Vagina (tissue), 2 donors: ENCODE measurements at places on chromosomes 2 and 18. TPM values are rescaled to one million over a fixed set of nuclear protein-coding genes. Genes with fewer than 3 reads are reported as not detected.

The WDCP gene
- total RNA-seq: 5.2 TPM

The RAX gene
- not detected for total RNA-seq

GRCh38 chr2:54457323-54458023, 1.3 kb downstream of the SPTBN1 start:
- DNase-seq: no peak

The IL18R1 gene
- 4.9 TPM for total RNA-seq

The PAIP2B gene
- 7.6 TPM for total RNA-seq

DNA sequence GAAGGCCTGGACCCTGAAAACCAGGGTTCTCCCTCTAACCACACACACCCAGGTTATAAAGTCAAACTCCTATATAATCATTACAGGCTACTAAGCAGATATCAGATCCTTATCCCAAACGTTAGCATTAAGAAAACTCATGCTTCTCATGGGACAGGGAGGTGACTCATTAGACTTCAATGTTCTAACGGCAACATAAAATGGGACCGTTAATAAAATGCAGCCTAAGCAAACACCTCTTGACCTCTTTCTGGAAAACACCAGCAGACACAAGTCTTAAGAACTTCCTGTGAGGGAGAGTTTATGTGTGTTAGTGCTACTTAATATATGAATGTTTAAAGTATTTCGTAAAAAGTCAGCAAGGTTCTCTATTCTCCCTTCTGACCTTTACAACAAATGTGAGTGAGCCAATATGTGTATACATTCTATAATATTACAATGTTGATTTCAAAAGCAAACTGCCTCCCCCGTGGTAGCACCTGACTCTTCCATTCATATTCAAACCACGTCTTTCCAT, 31.7 kb downstream of the LPIN2 start:
- DNase-seq: no peak

DNA sequence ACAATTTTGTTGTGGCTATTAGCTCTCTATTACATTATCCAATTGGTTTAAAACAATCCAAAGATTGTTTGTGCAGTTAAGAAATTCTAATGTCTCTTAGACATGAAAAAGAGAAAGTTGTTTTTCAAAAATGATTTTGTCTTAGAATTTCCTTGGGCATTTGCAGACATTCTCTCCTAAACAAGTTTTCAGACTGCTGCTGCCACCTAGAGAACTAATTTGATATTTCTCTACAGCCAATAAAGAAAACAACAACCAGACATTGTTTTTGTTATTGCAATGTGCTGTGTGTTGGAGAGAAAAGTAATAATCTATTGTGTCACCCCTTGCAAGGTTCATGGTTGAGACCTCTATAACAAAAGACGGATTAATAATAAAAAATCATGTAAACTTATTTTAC, 119.0 kb upstream of the SYT4 start:
- DNase-seq: no peak

The CFAP65 gene
- not detected for total RNA-seq

The L3MBTL4 gene
- 9.6 TPM for total RNA-seq

DNA sequence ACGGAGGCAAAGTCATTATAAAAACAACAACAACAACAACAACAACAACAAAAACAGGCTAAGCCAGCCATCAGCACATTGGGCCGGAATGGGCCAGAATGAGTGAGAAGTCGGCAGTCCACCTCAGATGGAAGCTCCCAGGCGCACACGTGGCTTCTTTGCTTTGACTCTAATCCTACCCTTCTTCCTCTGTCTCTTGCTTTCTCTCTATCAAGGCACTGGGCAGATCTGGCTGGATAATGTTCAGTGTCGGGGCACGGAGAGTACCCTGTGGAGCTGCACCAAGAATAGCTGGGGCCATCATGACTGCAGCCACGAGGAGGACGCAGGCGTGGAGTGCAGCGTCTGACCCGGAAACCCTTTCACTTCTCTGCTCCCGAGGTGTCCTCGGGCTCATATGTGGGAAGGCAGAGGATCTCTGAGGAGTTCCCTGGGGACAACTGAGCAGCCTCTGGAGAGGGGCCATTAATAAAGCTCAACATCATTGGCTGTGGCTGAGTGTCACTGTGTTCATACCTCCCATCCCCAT, 52.2 kb downstream of the MARCO start:
- DNase-seq: no peak

GRCh38 chr2:233098618-233099017, 38.5 kb downstream of the INPP5D start:
- no peak for DNase-seq

- DNase-seq: no peak
Measured at GRCh38 chr18:26460449-26461091, 87.8 kb downstream of the KCTD1 start.

DNA sequence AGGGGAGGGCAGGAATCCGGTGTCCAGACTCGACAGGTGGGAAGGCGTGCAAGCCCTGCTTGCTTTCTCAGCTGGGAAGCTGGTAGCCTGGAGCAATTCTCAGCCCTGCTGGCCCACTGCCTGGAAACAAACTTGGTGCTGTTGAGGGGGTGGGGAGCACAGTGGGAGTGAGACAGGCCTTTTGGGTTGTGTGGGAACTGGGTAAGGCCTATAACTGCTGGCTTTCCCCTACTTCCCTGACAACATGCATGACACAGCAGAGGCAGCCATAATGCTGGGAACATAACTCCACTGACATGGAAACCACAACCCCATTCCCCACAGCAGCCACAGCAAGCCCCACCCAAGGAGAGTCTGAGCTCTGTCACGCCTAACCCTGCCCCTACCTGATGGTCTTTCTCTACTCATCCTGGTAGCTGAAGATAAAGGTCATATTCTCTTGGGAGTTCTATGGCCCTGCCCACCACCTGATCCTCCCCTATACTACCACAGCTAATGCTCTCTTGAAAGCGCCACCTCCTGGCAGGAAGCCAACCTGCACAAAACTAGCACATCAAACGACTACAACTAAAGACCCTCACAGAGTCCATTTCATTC, 122.9 kb upstream of the ACVR1C start:
- DNase-seq: no peak

- DNase-seq: no peak
Measured at GRCh38 chr2:219291910-219292490, 12.8 kb downstream of the DNAJB2 start.

DNA sequence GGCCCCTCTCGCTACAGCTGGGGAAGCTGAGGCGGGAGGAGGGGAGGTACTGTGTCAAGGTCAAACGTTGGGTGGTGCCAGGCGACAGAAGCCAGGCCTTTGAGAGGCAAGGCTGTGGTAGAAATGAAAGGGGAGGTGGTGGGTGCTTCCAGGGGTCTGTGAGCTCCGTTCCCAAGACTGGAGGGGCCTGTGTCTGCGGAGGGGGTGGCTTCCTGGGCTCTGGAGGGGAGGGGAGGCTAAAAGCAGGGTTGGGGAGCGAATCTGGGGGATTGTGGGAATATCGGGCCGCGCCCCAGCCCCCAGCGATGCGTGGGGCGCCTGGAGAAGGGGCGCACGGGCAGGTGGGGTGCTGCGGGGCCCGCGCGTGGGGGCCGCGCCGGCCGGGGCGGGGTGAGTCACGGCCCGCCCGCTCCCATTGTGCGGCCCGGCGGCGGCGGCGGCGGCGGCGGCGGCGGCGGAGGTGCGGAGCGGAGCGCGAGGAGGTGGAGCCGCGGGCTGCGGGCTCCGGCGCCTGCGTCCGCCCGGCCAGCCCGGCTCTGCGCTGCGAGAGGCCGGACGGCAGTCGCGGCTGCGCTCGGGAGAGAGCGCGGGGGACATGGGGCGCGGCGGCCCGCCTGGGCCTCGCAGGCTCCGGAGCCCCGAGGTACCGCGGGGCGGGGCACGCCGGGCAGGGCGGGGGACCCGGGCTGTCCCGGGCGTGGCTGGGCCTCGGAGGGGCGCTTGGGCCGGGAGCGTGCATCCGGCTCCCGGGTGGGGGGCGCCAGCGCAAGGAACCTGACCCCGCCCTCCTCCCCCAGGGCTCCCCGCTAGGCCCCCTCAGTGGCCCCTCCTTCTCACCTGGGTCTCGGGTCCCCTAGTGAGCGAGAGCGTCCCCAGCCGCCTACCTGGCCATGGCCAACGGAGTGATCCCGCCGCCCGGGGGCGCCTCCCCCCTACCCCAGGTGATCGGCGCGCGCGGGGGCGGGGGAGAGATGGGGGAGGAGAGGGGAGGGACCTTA, at the start of gene SLC4A3:
SLC4A3 (plus strand) TSS at position 528 of the 998 bp plus-strand sequence; CDS start at position 891, 363 bp downstream.
- DNase-seq: no peak

The ZNF396 gene
- total RNA-seq: 0.98 TPM

The ABCB11 gene
- total RNA-seq: not detected

The MYCN gene
- total RNA-seq: 2.0 TPM

GRCh38 chr2:29192526-29192925, 77.3 kb downstream of the CLIP4 start:
- DNase-seq: no peak

DNA sequence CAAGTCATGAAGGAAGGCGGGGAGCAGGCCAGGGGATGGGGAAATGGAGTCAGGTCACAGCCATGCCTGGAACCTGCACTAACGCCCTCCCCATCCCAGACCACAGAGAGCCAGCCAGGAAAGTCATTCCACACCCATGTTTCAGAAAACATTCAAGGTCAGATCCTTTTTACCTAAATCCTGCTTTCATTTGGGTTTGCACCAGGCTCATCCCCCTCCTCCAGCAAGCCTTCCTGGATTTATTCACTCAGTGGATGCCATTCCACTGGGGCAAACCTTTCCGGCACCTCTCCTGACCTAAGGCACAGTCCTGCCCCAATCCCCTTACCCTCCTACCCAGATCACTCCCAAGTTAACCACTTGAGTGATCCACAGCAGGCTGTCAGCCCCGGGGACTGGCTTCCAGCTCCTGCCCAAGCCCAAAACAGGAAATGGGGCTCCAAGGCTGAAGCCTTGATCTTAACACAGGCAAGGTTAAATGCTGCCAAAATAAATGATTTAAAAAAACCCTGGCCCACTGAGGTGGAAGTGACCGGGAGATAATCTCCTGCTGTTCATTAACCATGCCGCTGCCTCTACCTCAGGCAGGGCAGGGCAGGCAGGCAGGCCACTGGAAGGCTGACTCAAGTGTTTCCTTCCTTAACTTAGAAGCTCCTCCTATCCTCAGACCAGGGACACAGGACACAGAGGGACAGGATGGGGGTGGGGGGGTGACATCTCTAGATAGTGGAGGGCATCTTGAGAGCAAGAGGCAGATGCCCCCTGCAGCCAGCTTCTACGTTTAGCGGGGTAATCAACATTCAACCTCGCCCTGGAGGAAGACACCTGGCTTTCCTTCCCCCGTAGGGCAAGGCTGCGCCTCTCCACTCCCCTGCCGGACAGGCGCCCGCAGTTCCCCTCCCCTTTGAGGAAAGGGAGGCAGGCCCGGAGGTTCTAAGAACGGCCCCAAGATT, 1.4 kb downstream of the RAB11FIP5 start:
- DNase-seq: no peak

The PCARE gene
- not detected for total RNA-seq
